ENCODE measurements at places on chromosomes 6 and 20.
A peak's percentile ranks its signal among the peaks of the same experiment; 100 is the strongest.

GRCh38 chr6:19943042-19943441 lies 105.9 kb downstream of the ID4 start:
- H3K27me3 ChIP-seq: no peaks in the 10 kb centered on the region
- no peak overlapping the region for H3K4me3 ChIP-seq
- no peaks in the 10 kb centered on the region for H3K36me3 ChIP-seq
- H3K27ac ChIP-seq: no peak overlapping the region
- no peak for DNase-seq

DNA sequence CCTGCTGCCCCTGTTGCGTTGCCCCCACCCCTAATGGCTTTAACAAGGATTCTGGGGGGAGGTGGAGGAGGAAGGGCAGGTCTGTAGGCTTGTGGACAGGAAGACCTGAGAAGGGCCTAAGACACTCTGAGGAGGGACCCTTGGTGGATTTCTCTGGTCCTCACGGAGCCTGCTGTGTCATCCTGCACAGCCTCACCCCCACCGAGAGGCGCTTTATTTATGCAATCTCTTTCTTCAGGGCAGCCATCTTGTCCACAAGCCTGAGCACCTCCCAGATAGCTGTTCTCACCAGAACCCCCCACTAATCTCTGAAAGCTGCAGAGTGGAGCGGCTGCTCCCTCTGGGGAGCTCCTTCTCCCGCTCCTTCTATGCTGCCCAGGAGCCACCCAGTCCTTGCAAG lies 59.3 kb upstream of the MLN start:
- H3K4me3 ChIP-seq: no peak overlapping the region
- H3K4me1 ChIP-seq: peaks cover 35% of the 10 kb centered on the region
- no peak overlapping the region for H3K27ac ChIP-seq

DNA sequence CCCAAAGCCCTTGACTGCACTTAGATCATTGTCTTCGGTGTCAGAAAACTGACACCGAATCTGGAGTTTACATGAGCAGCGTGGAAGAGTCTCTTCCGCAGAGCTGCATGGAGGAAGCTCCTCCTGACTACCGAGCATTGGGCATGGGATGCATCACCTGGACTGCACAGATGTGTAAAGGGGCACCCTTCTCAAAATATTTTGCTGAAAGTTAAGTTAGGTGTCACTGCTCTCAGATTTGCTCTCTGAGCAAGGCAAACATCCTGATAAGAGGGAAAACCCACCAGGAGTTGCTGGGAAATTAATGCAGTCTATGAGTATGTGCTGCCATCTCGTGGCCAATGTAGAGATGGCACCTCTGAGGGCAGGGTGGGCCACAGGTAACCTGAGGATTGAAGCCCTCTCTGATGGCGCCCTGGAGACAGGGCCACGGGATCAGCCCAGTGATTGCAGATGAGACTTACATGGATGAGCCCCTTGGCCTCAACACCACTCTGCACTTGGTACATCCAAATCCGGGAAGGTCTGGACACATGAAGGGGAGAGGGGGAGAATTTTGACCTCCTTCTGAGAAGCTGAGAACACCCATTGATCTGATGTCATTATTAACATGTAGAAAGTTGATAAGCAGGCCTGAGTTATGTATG lies 129.9 kb downstream of the LPA start:
- peak overlapping the region; percentile 26 for H3K4me3 ChIP-seq
- peaks cover 2% of the 10 kb centered on the region for H3K27me3 ChIP-seq
- peak; percentile 73 for DNase-seq

- H3K4me1 ChIP-seq: no peaks in the 10 kb centered on the region
- no peak overlapping the region for H3K4me3 ChIP-seq
- no peaks in the 10 kb centered on the region for H3K27me3 ChIP-seq
- DNase-seq: no peak
- H3K36me3 ChIP-seq: no peaks in the 10 kb centered on the region
Observed at GRCh38 chr20:29750268-29750899, 1507.1 kb upstream of the DEFB115 start.

- H3K36me3 ChIP-seq: no peaks in the 10 kb centered on the region
- H3K27ac ChIP-seq: peak overlapping the region; percentile 37
- DNase-seq: peak; percentile 31
- H3K4me1 ChIP-seq: peaks cover 6% of the 10 kb centered on the region
Observed at GRCh38 chr6:145818796-145819195, 4.2 kb upstream of the FBXO30 start.

Data from muscle of leg (tissue), 16 donors.